ENCODE measurements at places on chromosomes 1 and 21. TPM values are rescaled to one million over a fixed set of nuclear protein-coding genes. Genes with fewer than 3 reads are reported as not detected.

Gene PEX10
- total RNA-seq = 21.5 TPM

Gene ITGB3BP
- total RNA-seq = 60.8 TPM

GRCh38 chr1:195462646-195463045 is 1145.6 kb downstream of the KCNT2 start:
- H3K36me3 ChIP-seq = no peaks in the 10 kb centered on the region
- no peak overlapping the region for H3K27ac ChIP-seq
- no peaks in the 10 kb centered on the region for H3K27me3 ChIP-seq
- no peak overlapping the region for H3K4me3 ChIP-seq
- no peak for DNase-seq
- H3K4me1 ChIP-seq = no peaks in the 10 kb centered on the region

DNA sequence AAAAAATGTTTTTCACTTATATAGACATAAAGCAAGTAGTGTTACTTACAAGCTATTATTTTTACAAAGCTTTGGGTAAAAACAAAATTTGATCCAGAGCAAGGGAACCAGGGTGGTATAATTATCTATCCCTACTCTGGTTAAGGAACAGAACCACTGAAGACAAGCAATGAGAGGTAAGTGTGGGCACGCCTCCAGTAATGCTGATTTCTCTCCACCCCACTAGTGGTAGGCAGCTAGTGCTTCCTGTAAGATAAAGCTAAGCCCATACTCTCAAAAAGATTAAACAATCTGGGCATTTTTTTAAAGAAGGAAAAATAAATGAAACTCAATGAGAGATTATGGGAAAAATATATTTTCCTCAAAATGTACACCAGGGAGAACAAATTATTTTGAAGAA is 22.1 kb downstream of the TFB2M start:
- no peak overlapping the region for H3K27ac ChIP-seq
- no peaks in the 10 kb centered on the region for H3K27me3 ChIP-seq
- no peak for DNase-seq
- no peak overlapping the region for H3K4me3 ChIP-seq
